ENCODE measurements at places on chromosomes 2 and 18.

GRCh38 chr18:47108373-47108772 is 41.9 kb downstream of the HDHD2 start:
- no peak for DNase-seq

DNA sequence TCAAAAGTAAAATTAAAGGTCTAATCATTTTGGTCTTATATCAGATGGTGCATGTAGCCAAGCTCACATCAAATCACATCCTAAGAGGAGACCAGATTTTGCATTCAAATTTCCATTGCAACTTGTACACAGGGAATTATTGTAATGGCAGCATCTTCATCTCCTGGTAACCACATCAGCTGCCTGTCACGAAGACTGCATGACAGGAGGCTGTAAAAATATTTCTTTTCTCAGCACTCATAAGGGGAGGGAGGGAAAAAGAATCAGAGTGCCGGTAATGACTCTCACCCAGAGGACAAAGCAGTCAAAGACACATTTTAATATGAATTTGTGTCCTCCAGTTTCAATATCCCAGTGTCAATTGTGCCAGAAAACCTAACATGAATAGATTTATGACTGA is 216.7 kb downstream of the TMEM163 start:
- no peak for DNase-seq

DNA sequence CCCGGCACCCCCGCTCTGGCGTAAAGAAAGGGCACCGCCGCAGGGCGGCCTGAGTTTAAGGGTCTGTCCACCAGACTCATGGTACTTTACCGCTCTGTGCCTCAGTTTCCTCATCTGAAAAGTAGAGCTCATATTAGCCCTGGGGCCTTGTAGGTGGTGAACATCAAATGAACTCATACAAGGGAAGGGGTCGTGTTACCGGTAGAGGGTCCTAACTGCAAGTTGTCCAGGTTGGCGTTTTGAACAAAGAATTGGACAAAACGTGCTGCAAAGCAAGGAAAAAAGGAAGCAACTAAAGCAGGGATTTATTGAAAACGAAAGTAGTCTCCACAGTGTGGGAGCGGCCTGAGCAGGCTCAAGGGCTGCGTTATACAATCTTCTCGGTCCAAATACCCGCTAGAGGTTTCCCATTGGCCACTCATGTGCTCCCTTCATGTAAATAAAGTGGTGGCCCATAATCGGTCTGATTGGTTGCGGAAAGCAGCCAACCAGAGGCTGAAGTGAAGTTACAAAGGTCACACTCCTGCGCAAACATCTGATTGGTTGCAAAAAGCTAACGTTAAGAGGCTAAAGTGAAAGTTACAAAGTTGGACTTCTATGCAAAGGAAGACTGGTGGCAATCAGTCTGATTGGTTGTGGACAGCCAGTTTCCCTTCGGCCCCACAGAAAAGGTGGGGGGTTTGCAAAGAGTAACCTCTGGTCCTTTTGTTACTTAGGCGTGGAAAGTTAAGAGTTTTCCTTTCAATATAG is 80.7 kb upstream of the LDLRAD4 start:
- DNase-seq, result peak; percentile 12

GRCh38 chr2:236338495-236339184 is 74.4 kb upstream of the ASB18 start:
- DNase-seq, result no peak

GRCh38 chr2:197804758-197805714 is 643 bp downstream of the PLCL1 start:
- DNase-seq, result no peak

DNA sequence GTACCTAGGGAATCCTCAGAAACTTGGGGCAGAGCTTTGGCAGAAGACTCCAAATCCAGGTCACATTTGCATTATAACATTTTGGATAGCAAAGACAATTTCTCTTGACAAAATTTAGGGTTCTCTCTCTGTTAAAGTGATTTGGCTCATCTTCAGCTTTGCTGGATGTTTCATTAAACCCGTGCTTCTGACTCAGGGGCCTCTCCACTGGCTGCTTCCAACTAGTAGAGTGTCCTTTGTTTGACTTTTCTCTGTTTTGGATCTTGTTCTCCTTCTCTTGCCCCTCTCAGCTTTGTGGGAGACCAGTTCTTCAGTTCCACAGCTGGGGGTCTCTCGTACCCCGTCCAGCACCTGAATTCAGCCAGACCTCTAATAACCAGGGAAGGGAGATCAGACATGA is 145.6 kb downstream of the PLCL1 start:
- DNase-seq, result no peak

DNA sequence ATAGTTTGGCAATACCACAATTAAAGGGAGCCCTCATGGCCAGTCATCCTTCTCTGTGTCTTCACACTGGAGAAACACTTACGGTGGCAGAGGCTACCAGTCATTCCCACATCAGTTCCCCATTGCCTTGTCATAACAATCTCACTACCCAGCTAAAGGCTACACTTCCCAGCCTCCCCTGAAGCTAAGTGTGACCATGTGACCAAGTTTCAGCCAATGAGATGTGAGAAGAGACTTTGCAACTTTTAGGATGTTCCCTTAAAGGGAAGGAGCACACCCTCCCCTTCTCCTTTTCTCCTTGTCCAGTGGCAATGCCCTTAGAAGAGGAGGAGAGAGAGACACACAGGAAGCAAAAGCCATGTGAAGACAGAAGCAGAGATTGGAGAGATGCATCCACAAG is 89.0 kb upstream of the RAB12 start:
- DNase-seq, result no peak

DNA sequence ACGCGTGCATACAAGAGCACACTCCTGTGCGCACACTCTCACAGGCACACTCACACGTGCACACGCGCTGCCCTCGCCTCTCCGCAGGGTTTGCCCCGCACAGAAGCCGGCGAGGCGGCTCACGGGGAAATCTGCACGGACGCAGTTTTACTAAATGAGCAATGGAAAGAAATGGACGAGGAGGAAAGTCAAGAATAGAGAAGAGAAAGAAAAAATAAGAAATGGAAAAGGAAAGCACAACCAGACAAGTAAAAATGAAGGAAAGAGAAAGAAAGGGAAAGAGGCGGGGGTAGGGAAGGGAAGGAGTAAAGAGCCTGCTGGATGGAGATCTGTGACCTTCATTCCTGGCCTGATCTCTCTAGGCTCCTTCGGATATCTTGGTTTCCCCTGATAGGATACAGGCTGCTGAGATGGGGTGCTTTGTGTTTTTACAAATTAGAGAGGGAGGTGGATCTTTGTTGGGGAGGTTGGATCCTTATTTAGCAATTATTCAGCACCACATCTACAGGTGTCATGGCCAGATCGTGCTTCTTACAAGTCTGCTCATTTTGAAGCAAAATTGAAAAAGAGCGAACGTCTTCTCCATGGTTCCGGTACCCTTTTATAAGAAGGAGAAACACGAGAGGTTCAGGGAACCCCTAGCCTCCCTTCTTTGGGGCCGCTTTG is 693 bp upstream of the LRP2 start:
- DNase-seq, result no peak

DNA sequence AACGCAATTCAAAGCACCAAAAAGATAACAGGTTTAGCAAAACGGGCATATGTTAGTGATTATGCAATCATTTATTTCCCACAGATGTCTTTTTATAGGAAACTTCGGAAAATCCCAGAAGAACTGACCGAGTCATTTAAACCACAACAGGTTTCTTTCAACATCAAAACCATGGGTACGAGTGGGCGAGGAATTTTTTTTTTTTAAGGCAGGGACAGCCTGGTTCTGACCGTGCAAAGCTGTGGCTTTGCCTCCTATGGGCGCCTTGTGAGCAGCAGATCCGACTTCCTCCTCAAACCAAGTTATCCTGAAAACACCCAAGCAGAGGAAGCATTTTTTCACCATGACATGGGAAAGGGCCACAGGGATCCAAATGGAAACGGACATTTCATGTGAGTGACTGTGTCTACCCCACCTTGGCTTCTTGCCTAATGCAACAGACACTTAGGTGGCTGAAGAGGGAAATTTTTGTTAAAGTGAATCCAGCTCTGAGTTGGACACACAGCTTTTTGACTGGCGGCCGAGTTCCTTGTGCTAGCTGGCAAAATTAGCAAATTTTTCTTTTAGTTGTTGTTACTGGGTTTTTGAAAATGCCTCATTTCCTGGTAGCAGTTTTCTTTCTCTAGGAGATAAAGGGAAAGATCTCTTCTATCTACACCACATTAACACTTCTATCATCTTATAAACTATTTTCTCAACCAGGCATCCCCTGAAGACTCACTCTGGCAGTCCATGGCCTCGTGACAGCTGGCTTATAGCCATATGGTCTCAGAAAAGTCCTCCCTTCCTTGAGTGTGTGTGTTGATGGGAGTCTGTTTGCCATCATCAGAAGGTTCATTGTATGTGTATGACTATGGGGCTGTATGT is 487.4 kb upstream of the ZEB2 start:
- DNase-seq, result no peak

- no peak for DNase-seq
These were observed 104.8 kb downstream of the LBH start for GRCh38 chr2:30336084-30336483.

GRCh38 chr2:172693529-172694455 is 41.9 kb upstream of the RAPGEF4 start:
- DNase-seq, result no peak

GRCh38 chr2:66794070-66794469 is 359.1 kb downstream of the MEIS1 start:
- DNase-seq, result no peak

- no peak for DNase-seq
These were observed 49.8 kb downstream of the CAB39 start for GRCh38 chr2:230762317-230762896.

- DNase-seq, result no peak
These were observed 36.9 kb downstream of the KCTD18 start for GRCh38 chr2:200472853-200473464.

- no peak for DNase-seq
These were observed 143.1 kb upstream of the TTC39C start for GRCh38 chr18:23871410-23871809.

DNA sequence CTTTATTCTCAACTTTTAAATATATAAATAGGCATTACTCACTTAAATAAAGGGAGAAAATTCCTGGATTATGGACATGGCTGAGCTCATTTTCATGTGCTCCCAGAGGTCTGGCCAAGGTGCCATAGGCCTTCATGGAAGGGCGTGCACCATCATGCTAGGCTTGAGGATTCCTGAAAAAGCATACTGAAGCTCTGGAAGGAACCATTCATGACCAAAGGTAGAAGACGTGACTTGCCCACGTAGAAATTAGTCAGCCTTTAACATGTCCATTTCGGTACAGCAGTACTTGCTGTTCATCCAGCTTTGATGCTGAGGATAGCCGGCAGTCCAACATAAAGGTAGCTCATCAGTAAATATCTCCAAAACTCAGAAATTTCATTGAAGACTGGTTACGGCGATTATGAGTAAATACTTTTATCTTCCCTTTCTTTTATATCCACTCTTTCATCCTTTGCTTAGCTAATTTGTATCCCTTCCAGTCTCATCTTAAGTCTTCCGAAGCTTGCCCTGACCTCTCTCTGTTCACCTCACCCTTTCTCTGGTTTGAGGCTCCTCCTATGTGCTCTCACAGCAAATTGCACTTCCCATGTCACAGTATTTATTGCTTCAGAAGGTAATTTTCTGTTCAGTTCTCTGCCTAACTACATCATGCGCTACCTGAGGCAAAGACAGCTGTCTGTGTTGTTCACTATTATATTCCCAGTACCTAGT is 32.3 kb upstream of the ASNSD1 start:
- no peak for DNase-seq

- no peak for DNase-seq
These were observed 40.5 kb downstream of the CCDC85A start for GRCh38 chr2:56224316-56224715.

DNA sequence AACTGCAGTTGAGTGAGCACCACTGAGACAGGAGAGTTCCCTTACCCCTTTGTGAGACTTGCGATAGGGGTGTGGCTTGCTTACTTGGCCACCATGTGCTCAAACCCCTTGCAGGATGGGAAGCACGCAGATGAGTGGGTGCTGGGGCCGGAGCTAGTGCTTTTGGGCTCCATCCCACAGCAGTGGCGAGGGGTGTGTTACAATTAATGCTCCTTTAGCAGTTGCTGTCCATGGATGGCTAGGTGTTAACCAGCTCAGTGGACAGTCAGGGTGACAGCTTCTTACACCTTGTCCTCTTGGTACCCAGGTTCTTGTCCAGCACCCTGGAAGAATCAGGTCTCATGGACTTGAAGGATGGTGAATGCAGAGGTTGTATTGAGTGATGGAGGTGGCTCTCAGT is 103.9 kb downstream of the SH3RF3 start:
- no peak for DNase-seq

- no peak for DNase-seq
These were observed 58.6 kb downstream of the KCNG2 start for GRCh38 chr18:79856119-79857007.

GRCh38 chr2:195687320-195688086 is 30.5 kb downstream of the SLC39A10 start:
- DNase-seq, result no peak
